ENCODE measurements at places on chromosomes 6 and 20.

GRCh38 chr20:23446505-23446904 is 6.2 kb downstream of the CST11 start:
- peak; percentile 68 for DNase-seq

DNA sequence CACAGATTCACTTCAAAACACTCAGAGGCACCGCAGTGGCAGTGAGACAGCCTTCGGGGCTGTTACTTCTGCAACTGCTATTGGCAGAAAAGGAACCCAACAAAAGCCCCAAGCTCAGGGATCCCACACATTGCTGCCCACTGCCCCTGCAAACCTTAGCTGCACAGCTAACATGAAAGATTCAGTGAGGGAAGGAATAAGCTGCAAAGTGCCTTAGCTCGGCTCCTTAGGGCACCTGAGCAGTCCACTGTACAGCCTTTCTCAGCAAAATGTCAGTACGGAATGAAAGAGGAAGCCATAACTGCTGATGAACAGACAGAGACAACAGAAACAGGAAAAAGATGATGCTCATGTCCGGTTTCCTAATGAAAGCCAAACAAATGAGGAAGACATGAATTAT is 179.7 kb upstream of the SHLD1 start:
- DNase-seq: no peak

DNA sequence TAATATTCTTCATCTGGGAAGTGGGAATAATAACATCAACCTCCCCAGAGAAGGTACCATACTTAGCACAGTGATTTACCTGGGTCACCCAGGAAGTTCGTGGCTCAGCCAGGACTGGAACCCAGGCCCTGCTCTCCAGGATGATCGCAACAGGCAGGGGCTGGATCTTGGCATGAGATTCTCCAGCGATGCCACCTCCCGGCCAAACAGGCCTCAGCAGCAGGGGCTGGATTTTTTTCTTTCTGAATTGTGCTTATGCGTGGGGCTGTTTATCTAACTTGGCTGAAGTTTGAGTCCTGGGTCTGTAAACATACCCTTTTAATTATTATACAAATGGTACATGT is 129.5 kb upstream of the PTPN1 start:
- peak; percentile 73 for DNase-seq

DNA sequence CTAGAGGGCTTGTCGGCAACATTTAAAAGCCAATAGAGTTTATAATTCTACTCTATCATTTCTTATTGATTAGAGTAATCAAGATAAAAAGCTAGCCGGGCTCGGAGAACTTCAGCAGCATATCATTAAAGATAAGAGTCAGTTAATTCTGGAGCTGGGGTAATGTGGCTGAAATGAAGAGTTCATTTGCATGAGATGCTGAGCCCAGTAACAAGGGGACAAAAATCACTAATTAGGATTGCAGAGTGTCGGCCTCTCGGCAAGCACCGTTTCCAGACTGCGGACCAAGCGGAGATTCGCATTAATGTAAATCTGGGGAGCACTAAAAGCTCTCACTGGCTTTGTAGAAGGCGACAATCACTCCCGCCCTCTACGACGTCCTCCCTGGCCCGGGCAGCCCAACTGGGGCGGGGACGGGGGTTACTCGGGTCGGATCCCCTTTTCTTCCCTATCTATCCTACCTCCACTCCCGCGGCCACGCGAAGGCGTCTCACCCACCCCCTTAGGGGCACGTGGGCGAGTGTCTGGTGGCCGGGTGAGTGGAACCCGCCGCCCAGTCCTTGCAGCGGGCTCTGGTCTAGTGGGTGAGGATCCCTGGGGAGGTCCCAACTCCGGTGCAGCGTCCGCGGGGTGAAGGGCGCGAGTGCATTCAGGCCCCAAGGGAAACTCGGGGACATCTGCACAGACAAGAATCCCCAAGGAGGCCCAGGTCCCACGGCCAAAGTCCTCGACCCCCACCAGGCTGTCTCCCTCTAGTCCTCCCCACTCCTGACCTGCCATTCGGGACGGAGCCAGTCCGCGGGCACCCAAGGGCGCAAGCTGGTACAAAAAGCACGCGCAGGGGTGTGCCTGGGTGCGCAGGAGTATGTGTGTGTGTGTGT is 42.2 kb upstream of the OSTM1 start:
- DNase-seq: no peak

DNA sequence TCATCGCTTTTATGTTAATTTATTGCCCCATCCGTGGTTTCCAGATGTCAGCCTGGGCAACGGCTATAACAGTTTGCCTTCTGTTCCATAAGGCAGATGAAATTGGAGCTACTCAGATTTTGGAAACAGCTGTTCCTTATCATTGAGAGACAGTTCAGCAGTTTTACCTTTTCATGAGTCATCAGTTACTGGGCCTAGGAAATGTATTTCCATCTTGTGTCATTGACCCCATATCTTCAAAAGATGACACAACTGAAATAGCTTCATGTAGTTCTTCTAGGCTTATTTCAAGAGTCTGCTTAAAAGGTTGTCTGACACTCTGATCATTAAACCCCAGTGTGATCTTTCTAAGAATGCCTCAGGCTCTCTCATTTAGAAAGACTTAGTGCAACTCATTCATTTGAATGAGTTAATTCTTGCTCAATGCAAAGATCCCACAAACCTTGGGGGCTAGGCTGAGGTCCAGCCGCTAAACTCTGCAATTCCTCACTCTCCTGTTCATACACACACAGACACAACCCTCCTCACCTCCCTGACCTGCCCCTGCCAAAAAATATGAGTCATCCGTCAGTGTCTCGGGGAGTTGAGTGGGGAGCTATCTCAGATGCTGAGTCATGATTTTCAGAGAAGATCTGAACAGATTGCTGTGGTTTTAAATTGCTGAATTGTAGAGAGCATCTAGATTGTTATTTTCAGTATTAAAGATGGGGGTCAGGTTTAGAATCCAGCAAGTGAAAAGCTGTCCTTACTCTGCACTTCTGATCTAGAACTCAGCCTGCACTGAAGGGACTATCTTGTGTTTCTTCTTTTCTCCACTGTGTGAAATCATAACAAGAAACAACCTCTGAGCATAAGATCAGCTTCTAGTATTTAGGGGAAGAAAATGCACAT is 61.8 kb downstream of the RPP40 start:
- DNase-seq: no peak

DNA sequence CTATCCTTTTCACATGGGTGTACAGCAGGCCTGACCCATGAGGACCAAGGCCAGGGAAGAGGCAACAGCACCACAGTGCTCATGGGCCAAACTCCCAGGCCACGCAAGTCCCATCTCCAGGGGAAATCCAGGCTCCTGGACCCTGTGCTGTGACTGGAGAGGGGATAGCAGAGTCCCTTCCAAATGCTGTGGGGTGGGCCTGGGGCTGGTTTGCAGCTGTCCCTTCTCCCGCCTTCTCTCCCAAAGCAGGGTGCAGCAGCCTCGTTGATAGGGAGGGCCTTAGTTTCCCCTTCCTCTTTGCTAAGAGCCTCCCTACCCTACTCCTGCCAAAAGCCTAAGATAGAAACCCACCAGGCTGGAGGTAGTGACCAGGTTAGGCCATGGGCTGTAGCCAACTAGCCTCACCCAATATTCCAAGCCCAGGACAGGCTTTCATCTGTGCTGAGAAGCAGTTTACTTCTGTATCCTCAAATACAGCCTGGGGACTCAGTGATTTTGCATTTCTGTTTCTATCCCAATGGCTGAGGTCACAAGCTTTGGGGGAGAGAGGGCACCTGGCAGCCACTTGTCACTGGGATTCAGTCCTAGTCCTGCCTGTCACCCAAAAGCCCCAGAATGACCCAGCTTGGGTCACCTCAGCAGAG is 1.4 kb downstream of the CTSZ start:
- no peak for DNase-seq

GRCh38 chr20:47544852-47545251 is 43.2 kb downstream of the NCOA3 start:
- no peak for DNase-seq

DNA sequence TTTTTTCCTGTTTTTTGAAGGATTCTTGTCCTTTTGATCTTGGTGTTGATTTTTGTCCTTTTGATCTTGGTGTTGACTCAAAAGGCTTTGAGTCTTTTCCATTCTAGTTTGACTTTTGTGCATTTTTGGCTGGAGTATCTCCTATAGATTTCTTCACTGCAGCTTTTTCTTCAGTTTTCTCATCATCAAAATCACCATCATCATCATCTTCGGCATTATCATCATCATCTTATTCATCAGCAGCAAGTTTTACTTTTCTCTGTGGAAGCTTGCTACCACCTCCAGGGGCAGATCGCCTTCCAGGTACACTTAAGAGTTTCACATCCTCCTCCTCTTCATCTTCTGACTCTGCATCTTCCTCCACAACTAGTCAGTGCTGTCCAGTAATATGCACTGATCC is 56.5 kb upstream of the MCHR2 start:
- DNase-seq: no peak

DNA sequence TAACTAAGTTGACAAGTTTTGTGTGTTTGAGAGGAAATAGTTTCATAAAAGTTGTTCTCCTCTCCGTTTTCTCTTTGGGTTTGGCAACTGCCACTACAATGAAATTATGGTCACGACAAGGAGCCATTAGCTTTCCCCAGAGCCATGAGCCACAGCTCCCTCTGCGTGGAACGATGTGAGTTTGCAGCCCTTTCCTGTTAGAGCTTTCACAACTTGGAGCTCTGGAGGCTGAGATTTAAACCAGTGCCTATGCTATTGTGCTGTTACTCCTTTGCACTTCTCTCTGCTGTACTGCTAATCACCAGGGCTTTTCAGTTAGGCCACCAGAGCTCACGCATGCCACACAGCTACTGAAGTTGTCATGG is 29.3 kb upstream of the TXNDC5 start:
- DNase-seq: no peak

DNA sequence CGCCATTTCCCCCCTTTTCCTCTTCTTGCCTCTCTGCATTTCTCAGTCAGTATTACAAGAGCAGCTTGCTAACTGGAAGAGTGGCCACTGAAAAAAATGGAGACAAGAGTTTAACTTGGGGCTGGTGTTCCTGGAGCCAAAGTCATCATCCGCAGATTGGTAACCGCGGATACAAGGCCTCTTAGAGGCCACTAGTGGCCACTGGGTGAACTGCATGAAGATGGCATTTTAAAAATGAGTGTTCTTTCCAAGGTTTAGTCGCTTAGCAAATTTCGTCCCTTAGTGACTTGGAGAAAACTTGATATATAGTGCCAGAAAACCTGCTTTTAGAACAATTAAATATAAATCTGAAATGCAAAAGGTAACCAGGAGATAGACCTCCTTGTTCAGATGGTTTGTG is 4.8 kb downstream of the F13A1 start:
- DNase-seq: no peak

- no peak for DNase-seq
These were observed 130.6 kb downstream of the TBX18 start for GRCh38 chr6:84633771-84634170.

DNA sequence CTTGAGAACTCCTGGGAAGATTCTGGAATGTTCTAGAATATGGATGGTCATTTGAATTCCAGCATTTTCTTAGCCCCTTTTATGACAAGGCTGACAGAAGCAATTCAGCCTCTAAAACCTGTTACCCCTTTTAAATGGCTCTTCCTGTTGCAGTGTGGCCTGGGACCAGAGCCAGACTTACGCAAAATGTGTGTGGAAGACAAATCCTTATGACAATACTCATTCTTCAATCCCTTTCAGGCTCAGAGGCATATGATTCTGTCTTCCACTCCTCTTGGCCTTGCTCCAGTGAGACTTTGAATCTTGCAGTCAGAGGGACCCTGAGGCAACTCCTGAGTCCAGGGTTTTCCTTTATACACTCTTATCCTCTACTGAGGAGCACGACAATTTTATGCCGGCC is 287.0 kb downstream of the CLIC5 start:
- no peak for DNase-seq

- peak; percentile 95 for DNase-seq
These were observed at the start of the genes CYP39A1 and SLC25A27 for GRCh38 chr6:46652603-46653438. Gene CYP39A1, minus strand, starts transcription at chr6:46652818. Its CDS starts 236 bp downstream, at chr6:46652582. Gene SLC25A27, plus strand, starts transcription at chr6:46652975. Its CDS starts 218 bp downstream, at chr6:46653193.

DNA sequence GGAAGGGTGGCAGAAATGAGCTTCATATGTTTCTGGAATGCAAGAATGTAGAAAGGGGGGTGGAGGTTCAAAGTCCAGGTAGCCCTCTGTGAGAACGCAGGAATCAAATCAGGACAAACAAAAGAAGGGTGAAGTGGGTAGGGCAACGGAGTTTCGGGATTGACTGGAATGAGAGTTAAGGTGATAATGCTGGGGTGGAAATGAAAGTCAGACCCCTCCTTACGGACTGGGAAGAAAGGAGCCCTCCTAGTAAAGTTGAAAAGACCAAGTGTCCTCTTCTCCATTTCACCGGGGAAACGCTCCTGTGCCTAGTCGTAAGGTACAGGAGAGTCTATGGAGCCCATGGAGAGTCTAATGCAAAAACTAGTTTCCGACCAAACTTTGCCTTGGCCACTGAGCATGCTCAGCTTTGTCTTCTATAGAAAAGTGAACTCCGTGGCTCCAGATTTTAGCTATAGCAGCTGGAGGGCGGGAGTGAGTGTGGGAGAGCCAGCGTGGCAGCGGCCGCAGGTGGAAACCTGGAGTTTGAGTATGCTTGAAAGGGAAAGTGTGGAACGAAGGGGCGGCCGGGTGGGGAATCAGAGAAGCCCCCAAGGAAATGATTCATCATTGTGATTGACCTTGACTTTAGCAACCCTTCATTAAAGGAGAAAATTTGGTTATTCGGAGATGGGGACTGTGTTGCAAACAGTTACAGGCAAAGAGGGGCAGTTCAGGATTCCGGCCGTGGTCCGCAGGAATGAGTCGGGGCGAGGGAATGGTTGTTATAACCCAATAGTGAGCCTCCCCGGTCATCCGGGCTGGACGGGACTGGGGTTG is 1.3 kb upstream of the LRRC1 start:
- peak; percentile 52 for DNase-seq

GRCh38 chr20:20530428-20531151 is 162.7 kb downstream of the INSM1 start:
- no peak for DNase-seq

GRCh38 chr20:14219801-14220461 is 117.5 kb downstream of the FLRT3 start:
- no peak for DNase-seq
